Activated T-helper 1 cell treated with anti-CD3 and anti-CD28 coated beads, Interleukin-2, amount 50 U/mL, for 16 hours (primary cell): ENCODE measurements at places on chromosomes 7 and 10.

GRCh38 chr10:59181668-59182067, 5.2 kb downstream of the PHYHIPL start:
- DNase-seq = no peak

DNA sequence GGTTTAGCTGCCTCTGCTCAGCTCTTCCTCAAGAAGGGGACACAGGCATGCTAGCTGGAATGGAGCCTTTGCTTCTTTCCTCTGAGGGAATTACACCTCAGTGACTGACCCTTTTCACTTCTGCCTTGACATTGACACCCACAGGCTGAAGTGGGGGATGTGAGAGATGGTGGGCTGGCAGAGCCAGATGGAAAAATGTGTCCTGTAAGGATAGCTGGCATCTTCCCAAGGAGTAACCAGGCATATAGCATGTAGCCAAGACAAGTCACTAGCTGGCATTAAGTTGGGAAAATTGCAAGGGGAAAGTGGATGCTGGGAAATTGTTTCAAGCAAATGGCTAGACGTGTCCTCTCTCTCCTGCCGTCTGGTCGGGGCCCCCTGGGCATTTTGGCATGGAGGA, 19.9 kb downstream of the STMP1 start:
- no peak for DNase-seq

GRCh38 chr7:106781828-106782544, 83.1 kb upstream of the PIK3CG start:
- DNase-seq = no peak

DNA sequence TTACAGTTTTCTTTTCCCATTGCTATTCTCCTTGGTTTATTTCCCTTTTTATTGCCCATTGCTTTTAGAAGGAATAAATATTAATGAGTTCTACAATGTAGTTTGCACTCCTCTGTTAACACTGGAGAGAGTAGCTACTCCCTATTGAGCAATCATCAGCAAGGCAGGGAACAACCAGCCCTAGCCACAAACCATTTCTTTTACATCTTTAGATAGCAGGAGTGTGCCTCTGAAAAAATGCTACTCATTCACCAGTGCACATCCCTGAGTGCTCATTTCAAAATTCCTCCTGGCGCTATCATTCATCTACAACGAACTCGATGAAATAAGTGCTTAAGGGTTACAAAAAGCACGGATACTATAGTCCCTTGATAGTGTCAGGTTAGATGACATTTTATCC, 252.9 kb downstream of the THSD7A start:
- DNase-seq = no peak

GRCh38 chr7:30028749-30029635, 780 bp downstream of the PLEKHA8 start:
- no peak for DNase-seq

GRCh38 chr7:1284743-1285458, 52.2 kb downstream of the UNCX start:
- no peak for DNase-seq

GRCh38 chr7:7183061-7183837, 905 bp downstream of the C1GALT1 start:
- DNase-seq = peak; percentile 6

GRCh38 chr7:23462846-23463245, 7.4 kb downstream of the IGF2BP3 start:
- DNase-seq = no peak

DNA sequence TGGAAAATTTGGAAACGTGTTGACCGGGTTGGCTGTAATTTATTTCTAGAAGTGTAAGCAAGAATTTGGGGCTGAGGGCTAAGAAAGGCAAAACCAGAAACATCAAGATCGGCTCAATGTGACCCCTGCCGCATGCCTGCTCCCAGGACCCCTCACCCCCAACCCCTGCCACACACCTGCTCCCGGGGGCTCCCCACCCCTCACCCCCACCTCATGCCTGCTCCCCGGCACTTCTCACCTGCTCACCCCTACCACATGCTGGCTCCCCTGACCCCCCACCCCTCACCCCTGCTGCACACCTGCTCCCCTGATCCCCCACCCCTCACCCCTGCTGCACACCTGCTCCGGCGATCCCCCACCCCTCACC, 19.0 kb upstream of the CFAP46 start:
- no peak for DNase-seq

DNA sequence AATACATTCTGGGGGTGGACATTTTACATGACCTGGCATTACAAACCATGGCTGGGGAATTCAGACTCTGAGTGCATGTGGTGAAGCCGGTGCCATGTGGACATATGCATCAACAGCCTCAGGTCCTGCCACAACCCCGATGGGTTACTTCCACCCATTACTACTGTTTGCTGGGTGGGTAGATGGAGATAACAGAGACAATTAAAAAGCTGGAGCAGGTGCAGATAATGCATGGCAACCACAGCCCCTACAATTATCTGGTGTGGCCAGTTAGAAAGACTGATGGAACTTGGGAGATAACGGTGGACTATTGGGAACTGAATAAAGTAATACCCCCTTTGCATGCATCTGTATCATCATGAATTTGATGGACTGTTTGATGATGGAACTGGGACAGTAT, 21.6 kb upstream of the ADAMTS14 start:
- no peak for DNase-seq

DNA sequence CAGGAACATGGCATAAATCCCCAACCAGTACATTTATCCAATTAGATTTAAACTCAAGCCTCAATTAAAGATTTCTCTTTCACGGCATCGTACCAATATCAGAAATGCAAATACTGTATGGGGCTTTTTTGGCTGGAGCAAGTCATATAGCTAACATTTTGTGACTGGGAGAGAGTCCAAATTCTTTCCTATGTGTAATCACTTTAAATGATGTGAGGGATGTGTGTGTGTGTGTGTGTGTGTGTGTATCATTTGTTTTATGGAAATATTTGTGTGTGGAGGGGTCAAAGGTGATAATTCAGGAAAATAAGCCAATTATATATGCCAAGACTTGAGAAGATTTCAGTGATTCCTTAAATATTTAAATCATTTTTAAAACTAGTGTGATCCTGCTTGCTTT, 196.6 kb downstream of the TRIL start:
- no peak for DNase-seq

GRCh38 chr7:104972500-104972899, 41.5 kb upstream of the KMT2E start:
- DNase-seq = no peak

DNA sequence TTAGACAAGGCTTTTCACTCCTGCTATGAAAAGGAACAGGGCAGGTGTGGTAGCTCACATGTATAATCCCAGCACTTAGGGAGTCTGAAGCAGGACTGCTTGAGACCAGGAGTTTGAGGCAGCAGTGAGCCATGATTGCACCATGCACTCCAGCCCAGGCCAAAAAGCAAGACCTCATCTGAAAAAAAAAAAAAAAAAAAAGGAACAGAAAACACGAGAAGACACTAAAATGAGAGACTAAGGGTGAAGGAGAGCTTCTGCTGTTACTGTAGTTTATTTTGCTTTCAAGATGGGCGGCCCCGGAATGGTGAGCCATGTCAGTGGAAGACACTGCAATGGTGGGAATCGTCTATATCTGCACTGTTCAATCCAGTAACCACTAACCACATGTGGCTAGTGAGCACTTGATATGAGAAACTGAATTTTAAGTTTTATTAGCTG, 9.9 kb downstream of the PIP4K2A start:
- DNase-seq = no peak

GRCh38 chr7:16494955-16495719, 29.6 kb upstream of the SOSTDC1 start:
- DNase-seq = no peak

GRCh38 chr7:143405173-143406001, 3.3 kb downstream of the EPHA1 start:
- no peak for DNase-seq

- no peak for DNase-seq
Measured at GRCh38 chr10:115084277-115084850, 8.8 kb upstream of the ATRNL1 start.

GRCh38 chr7:4472728-4473127, 209.4 kb upstream of the FOXK1 start:
- no peak for DNase-seq

- no peak for DNase-seq
Measured at GRCh38 chr10:89916468-89917215, 215.3 kb downstream of the KIF20B start.

GRCh38 chr7:102169651-102170392, 116.8 kb upstream of the SH2B2 start:
- DNase-seq = no peak

- no peak for DNase-seq
Measured at GRCh38 chr7:38561166-38561565, 70.0 kb downstream of the AMPH start.

GRCh38 chr10:122859527-122859926, 13.9 kb upstream of the CUZD1 start:
- DNase-seq = no peak

GRCh38 chr10:29160150-29160617, 128.7 kb upstream of the LYZL1 start:
- no peak for DNase-seq

GRCh38 chr10:64261676-64262075, 740.5 kb downstream of the REEP3 start:
- no peak for DNase-seq

DNA sequence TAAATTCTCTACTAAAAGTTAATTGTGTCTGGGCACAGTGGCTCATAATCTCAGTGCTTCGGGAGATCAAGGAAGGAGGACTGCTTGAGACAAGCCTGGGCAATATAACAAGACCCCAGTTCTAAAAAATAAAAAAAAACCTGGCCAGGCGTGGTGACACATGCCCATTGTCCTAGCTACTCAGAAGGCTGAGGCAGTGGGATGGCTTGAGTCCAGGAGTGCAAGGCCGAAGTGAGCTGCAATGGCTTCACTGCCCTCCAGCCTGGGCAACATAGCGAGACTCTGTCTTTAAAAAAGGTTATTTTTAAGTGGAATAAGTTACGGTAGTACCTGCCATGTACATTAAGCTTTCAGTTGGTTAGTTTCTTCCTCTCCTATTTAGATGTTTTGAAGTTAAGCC, 28.9 kb downstream of the CDK14 start:
- DNase-seq = no peak

GRCh38 chr7:18960725-18961124, 156.7 kb downstream of the TWIST1 start:
- DNase-seq = no peak

GRCh38 chr10:67837541-67838314, at the start of gene DNAJC12:
TSS of gene DNAJC12 (minus strand) at chr10:67838188. CDS start at chr10:67838011, 177 bp downstream.
- DNase-seq = no peak

- no peak for DNase-seq
Measured at GRCh38 chr10:35910234-35910633, 268.1 kb upstream of the FZD8 start.
